Activated T-helper 17 cell treated with anti-CD3 and anti-CD28 coated beads, Interleukin-2, amount 50 U/mL, for 72 hours (primary cell): ENCODE measurements at places on chromosomes 6 and 20.

GRCh38 chr20:23151008-23151703 lies 65.0 kb upstream of the CD93 start:
- ATAC-seq = no peak

DNA sequence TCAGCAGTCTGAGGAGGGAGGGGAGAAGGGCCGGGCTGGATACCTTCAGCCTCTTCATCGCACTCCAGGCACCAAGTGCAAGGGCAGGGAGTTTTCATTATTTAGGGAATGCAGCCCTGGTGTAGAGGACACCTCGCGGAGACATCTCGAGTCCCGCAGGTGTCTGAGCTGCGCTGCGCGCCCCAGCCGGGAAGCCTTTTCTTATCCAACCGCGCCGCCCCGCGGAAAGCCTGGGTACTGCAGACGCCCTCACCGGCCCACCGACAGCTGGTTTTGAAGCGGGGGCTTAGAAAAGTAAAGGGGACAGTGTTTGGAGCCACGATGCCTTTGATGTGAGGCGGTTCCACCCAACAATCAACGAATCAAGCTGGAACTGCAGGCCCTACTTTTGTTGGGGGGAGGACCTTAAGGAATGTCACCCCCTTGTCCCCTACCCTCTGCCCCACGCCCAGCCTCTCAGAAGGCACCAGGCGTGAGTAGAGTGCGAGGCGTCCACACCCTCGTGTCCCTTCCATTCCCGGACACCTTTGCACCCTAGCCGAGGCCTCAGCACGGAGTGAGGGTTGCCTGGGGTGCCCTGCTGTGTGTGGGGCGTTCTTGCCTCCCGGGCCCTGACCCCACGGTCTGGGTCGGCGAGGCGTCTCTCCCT lies 8.6 kb downstream of the NKX2-2 start:
- ATAC-seq = peak; percentile 51

DNA sequence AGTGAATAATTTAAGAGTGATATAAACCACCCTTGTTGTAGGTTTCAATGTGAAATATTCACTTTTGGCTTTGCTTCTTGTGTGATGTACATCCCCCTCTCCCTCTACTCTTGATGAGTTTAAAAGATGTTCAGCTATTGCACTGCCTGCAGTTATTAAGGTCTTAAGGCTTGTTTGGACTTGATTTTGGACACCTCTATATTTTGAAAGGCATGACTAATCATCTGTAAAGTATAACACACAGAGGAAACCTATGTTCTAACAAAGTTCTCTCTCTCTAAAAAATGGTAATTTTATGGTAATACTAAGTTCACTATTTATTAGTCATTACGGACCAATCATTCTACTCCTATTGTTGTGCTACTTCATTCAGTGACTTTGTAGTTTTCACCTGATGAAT lies 1719.9 kb downstream of the GRIK2 start:
- ATAC-seq = no peak

- no peak for ATAC-seq
Measured at GRCh38 chr6:19153270-19153980, 683.7 kb upstream of the ID4 start.

DNA sequence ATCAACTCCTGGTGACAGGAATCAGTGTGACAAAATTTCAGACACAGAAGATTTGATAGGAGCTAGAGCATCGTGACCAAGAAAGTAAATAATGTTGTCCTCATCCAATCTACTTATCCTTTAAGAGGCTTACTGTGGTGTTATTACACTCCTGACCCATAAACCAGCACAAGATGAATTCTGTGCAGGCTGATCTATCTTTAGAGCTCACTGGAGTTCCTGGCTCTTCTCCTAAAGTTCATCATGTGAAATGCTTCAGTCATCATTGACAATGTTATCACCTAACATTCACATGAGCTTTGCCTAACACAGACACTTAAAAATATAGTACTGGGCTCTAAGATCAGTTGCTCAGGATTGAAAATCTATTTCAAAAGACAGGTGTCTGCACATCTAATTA lies 271.0 kb upstream of the HSF2 start:
- no peak for ATAC-seq

DNA sequence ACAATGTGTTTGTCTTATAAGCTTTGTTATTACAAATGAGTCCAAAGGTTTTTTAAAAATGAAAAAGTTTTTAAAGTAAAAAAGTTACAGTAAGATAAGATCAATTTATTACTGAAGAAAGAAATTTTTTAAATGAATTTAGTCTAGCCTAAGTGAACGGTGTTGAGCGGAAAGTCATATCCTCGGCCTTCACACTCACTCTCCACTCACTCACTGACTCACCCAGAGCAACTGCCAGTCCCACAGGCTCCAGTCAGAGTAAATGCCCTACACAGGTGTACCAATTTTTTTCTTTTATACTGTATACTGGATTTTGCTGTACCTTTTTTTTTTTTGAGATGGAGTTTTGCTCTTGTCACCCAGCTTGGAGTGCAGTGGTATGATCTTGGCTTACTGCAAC lies 42.7 kb upstream of the AGPAT4 start:
- ATAC-seq = no peak

DNA sequence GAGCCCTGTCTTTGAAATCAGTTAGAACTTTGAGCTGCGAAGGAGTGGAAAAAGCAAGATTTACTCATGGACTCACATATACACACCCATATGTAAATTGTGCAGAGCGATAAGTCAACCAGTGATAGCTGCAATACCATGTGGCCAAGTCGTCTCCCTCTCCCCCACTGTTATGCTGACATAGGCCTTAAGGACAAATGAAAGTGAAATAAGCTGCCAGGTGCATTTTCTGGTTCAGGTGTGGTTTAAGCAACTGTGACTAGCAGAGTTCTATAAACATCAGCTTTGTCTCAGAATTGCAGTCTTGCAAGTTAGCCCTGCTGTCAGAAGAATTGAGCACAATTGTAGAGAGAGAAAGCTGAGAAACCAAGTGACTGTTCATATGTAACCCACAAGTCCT lies 9.6 kb downstream of the FAM83B start:
- no peak for ATAC-seq

DNA sequence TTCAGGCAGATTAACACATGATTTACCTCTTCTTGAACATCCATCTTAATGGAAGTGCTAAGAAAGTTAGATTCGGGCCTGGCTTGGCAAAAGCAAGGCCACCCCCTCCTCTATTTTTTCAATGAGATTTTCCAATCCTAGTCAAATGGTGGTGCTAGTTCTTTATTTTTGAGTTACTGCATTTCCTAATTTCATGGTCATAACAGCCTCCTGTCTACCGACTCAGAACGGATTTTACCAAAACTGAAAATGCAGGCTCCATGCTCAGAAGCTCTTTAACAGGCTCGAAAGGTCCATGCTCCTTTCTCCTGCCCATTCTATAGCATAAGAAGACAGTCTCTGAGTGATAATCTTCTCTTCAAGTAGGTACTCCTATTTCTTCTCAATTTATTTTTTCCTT lies 117.2 kb upstream of the ESR1 start:
- ATAC-seq = peak; percentile 20

GRCh38 chr6:42740725-42741124 lies 5.2 kb downstream of the TBCC start:
- ATAC-seq = no peak

DNA sequence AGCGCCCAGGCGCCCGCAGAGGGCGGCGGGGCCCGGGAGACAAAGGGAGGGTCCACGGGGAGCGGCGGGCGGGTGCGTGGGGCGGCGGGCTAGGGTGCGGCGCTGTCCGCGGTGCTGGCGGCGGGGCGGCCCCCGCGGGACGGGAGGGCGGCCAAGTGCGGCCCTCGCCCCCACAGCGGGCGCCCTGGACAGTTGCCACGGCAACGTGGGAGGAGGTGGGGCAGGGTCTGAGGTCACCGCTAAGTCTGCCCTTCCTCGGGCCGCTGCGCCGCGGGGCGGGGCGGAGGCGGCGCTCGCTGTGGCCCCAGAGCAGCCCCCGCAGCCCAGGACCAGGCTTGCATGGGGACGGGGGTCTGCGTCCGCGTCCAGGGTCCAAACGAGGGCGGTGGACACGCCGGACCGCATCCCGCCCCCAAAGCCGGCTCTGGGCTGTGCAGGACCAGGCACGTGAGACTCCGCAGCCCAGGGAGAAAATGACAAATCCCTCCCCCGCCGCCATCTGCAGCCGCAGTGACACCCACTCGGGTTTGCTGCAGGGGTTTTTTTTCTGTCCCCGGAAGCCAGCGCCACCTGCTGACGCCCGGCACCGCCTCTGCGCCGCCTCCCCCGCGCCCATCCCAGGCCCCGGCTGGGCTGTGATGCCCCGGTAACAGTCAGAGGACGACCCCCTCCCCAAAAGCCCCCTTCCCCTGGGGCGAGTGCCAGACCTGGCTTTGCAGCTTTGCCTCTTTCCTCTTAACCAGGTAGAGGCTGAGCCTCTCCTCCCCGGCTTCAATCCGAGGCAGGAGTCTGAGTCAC lies 36.8 kb downstream of the YTHDF1 start:
- ATAC-seq = peak; percentile 53

DNA sequence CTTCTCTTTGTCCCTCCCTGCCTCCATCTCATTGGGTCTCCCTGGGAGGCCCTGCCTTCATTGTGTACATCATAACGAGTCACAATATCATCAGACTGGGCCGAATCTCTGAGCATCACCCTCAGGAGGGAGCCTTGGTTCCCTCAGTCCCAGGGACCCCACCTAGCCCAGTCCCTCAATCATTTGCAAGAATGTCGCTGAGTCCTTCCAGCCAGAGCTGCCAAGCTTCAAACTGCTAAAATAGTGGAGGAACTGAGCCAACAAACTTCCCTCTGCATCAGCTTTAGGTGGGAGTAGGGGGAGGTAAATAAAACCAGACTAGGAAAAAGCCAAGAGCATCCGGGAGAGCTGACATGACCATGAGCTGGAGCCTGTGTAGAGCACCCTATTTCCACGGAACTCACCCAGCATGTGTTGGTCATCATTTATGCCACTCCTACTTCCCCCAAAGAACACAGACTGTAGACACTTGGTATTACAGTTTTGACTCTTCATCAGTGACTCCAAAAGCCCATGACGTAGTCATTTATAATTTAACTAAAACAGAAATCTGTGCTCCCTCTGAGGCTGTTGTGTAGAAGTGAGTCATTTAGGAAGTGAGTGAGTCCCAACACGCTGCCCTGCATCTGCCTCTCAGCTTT lies 28.8 kb upstream of the IL17A start:
- peak; percentile 80 for ATAC-seq

DNA sequence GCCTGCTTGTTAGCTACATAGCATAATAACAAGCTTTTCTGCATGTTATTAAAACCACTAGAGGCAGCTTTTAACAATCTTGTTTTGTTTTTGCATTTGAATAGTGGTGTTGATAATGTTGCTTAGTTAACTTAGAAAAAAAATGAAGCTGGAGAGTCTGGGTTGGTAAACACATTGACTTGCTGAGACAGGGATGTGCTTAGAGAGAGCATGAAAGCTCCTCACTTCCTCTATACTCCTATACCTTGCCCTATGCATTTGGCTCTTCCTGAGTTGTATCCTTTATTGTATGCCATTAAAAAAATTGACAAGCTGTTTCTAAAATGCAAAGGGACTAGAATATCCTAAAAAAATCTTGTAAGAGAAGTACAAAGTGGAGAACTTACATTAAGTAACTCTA lies 13.6 kb downstream of the FAM83B start:
- no peak for ATAC-seq

DNA sequence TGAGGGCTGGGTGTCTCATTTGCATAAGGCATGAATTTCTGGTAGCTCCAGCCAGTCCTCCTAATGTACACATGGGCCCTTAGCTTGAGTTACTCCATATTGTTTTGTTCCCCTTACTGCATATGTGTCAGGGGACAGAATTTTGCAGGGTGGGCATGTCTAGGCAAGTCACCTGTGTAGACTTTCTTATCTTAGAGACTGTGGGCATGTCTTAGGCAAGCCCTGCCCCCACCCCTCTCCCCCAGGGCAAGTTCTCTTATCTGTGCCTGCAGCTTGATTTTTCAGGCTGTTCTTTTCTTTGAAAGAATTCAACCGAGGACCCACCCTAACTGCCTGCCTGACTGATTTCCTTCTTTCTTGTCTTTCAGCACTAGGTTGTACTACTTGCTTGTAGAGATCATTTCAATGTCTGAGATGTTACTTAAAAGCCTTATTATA lies 32.1 kb downstream of the NHLRC1 start:
- no peak for ATAC-seq

DNA sequence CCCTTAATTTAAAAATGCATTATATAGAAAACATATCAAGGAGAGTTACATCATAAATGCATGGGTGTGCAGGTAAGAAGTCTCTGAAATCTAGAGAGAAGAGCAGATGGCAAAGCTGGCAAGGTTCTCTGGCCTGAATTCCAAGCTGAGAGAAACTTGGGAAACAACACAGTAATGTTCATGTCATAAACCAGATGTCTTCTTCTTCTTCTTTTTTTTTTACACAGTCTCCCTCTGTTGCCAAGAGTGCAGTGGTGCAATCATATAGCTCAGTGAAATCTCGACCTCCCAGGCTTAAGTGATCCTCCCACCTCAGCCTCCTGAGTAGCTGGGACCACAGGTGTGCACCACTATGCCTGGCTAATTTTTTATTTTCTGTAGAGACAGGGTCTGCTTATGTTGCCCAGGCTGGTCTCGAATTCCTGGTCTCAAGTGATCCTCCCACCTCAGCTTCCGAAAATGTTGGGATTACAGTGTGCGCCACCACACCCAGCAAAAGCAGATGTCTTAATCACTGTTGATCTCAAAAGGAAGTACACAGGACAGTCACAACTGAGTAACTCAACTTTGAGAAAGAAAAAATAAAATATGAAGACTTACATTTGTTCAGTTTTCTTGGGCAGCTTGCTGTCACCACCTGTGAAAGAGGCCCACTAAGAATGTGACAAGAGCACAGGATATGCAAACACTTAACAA lies 77.3 kb downstream of the DNAAF9 start:
- ATAC-seq = no peak

DNA sequence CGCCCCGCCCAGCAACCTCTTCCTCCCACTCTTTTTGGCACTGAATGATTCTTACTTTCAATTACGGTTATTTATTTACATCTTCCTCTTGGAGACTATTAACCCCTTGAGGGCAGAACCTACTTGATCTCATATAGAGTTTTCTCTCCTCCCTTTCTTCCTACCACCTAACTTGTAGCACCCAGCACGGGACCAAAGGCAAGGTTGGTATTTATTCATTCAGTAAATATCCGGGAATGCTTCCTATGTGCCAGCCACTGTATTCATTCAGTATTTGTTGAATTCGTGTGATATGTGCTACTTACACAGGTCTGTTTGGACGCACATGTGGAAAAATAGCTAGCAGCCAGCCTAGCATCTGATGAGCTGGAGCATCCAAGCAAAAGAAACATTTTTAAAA lies 1.3 kb upstream of the CNKSR3 start:
- ATAC-seq = no peak

- peak; percentile 67 for ATAC-seq
Measured at GRCh38 chr6:14108571-14109410, 8.8 kb upstream of the CD83 start.

GRCh38 chr20:32473231-32474008 lies 111.7 kb downstream of the NOL4L start:
- no peak for ATAC-seq

DNA sequence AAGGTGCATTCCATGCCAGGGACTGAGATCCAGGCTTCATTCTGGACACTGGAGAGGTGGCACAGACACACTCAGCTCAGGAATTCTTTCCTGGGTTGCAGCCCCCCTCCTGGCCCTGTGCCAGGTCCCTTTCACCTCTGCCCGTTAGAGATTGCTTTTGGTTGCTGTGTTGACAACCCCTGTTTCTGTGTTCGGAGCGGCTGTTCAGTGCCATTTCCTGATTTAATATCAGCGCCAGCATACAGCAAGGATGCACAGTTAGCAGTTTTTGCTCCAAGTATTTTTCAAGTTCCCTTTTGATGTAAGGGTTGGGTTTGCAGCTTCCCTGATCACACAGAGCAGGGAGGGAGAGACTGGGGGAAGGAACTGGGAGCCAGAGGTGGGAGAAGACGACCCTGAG lies 8.5 kb upstream of the MAFB start:
- no peak for ATAC-seq
